Temporal lobe (tissue), 4 donors: ENCODE measurements at places on chromosomes 7 and 10. TPM values are rescaled to one million over a fixed set of nuclear protein-coding genes. Genes with fewer than 3 reads are reported as not detected.

HOXA10 gene
- total RNA-seq = not detected

FBXO24 gene
- total RNA-seq = not detected

AKR1C4 gene
- not detected for total RNA-seq

OR2A1 gene
- total RNA-seq = under 0.01 TPM

ADRB1 gene
- 2.0 TPM for total RNA-seq
